COLO829 (cell line): ENCODE measurements at places on chromosomes 1 and 21.
A peak's percentile ranks its signal among the peaks of the same experiment; 100 is the strongest.

DNA sequence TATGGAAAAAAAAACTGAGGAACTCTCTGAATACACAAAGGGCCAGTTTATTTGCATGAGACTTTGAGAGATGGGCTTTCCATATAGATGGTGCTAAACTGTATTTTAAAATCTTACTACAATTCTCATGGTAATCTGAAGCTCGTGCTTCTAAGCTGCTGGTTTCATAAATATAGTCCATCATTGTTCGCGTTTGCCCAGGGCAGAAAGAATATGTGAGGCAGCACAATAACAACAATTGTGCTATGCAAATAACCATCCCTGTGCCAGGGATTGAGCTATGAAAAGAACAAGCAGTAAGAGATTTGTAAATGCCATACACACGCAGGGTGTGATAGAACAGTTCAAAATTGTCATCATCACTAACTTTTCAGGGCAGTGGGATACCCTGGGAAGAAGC, 4.9 kb upstream of the EPS15 start:
- DNase-seq: peak; percentile 47

DNA sequence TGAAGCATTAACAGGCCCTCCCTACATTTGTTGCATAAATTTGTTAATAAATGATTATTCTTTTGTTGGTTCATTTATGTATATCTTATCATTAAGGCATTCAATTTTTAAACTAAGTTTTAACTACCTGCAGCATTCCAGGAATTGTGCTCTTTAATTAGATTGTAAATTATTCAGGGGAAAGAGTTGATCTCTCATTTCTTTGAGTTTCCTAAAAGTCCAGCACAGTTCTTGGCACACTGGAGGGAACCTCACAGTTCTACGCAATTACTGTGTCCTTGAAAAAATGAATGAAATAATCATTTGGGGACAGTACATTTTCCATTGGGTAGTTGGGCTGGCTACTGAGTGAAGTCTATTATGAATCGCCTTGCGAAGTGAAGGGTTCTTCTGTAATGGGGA, 493 bp upstream of the STXBP3 start:
- DNase-seq: no peak

DNA sequence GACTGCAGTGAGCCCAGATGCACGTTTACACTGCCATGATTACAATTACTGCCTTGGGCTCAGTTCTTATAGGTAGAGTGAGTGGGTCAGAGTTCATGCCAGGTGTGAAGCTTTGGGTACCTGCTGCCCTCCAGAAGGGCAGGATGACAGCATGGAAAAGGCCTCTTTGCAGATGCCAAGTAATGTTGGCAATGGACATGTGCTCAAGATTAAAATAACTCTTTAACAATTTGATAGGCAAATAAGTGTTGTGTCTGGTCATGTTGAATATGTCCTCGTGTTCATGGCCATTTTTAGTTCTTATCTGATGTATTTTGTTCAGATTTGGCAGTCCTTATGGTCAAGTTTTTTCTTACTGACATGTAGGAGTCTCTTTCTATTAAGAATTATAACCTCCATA, 34.8 kb downstream of the S100B start:
- no peak for DNase-seq

- no peak for DNase-seq
Measured at GRCh38 chr1:27727126-27727525, 1.4 kb downstream of the FAM76A start.

DNA sequence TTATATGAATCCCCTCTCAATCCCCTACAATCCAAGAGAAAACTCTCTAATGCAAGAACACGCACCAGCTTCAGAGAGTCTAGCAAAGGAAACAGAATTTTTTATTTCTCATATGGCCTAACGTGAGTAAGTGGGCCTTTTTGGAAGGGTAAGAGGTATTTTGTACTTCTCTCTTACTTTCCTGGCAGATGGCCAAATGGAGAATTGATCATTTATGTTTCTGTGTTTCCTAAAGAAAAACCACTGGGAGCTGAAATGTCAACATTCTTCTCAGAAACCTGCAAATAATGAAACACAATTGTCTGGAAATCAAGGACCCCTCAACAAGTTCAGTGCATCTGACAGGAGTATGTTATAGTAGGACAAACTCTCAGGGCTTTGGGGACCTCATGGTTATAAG, 176.4 kb upstream of the C8B start:
- no peak for DNase-seq

DNA sequence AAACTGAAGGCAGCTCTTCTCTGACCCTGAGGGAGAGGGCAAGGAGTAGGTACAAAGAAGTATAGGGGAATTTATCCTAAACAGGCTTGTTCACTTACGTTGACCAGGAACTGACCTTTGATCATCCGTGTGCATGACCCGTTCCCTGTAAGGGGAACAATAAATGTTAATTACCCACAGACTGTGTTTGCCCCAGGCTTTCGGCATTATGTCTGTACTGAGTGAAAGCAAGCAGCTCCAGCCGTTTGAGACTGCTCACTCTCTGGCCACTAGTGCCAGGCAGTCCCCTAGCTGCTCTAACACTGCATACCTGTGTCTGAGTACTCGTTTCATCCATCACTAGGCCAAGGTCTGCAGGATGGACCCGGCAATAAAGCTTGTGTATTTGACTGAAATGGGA, 1365.3 kb downstream of the NCAM2 start:
- no peak for DNase-seq

- DNase-seq: no peak
Measured at GRCh38 chr1:26607186-26607585, 77.6 kb downstream of the RPS6KA1 start.

DNA sequence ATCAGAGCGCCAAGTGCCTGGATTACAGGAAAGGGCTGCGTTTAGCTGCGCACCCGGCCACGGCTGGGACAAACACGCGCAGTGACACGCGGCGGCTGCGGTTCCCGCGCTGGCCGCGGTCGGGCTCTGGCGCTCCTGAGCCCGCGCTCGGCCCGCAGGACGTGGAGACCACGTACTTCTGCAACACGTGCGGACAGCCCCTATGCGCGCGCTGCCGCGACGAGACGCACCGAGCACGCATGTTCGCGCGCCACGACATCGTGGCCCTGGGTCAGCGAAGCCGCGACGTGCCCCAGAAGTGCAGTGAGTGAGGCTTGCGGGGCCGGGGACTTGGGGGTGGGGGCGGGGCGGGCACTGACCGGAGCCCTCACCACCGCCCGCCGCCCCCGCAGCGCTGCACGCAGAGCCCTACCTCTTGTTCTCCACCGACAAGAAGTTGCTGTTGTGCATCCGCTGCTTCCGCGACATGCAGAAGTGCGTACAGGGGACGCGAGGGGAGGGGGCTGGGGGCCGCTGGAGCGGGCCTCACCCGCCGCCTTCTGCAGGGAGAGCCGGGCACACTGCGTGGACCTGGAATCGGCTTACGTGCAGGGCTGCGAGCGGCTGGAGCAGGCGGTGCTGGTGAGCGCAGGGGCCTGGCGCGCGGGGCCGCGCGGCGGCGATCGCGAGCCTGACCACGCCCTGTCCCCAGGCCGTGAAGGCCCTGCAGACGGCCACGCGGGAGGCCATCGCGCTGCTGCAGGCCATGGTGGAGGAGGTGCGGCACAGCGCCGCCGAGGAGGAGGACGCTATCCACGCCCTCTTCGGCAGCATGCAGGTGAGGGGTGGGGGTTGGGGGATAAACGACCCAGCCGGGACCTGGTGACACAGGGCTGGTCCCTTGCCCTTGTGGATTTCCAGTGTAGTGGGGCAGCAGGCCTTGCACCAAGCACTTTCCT, 3.1 kb downstream of the RNF207 start:
- peak; percentile 57 for DNase-seq

GRCh38 chr1:105556266-105556665, 1500.2 kb upstream of the PRMT6 start:
- DNase-seq: no peak

DNA sequence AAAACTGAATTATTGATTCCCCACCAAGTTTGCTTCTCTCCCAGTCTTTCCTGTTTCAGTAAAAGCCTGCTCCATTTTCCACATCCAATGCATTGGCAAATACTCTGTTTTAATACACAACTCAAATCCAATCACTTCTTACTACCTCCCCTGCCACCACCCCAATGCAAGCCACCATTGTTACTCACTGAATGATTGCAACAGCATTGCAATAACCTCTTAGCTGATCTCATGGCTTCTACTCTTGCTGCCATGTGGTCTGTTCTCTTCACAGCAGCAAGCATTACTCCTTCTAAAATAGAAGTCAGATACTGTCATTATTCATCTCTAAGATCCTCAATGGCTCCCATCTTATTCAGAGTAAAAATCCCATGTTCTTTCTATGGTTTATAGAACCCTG, 123.4 kb downstream of the ATP6V1G3 start:
- DNase-seq: no peak
